ENCODE measurements at places on chromosomes 5 and 9.
A peak's percentile ranks its signal among the peaks of the same experiment; 100 is the strongest.

DNA sequence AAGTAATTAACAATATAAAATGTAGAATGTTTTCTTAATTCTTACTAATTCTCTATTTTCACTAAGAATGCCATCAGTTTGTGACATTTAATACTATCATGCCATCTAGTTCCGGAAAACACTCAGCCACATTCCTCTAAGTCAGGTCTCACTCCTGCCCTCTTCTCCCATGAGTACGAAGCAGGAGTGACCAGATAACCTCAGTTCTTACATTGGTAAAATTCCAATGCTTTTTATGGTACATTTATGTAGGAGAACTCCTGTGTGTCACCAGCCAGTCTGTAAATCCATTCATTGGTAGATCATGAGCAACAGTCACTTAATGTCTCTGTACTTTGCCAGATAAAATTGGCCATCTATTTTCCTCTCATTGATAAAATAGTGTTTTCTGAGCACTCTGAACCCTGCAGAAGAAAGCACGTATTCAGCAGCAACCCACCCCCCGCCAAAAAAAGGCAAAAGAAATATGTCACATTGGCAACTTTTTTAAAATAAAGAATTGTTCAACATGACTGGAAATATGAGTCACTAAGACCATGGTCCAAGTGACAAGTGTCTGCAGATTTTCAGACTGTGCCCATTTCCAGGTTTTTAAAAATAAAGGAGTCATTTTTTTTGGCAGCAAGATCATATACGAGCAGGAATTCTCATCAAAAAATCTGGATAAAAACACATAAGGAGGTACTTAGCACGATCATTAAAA is 11.8 kb downstream of the GLIS3 start:
- DNase-seq, result no peak

DNA sequence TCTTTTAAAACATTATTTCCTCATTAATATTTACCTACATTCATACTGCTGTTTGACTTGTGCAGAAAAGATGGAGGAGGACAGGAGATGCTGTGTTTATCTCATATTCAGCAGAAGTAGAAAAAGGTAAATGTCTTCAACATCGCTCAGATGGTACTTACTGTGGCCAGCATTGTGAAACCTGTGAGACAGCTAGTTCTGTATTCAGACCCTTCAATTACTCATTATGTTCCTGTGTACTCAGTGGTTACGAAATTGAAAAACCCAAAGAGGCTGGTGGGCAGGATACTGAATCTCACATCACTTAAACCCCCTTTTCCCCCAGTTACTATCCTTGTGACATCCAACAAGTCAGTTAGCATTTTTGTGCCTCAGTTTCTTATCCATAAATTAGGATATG is 216.0 kb downstream of the KDM4C start:
- peak; percentile 25 for DNase-seq

GRCh38 chr5:59034498-59035186 is 451.8 kb downstream of the RAB3C start:
- peak; percentile 53 for DNase-seq

DNA sequence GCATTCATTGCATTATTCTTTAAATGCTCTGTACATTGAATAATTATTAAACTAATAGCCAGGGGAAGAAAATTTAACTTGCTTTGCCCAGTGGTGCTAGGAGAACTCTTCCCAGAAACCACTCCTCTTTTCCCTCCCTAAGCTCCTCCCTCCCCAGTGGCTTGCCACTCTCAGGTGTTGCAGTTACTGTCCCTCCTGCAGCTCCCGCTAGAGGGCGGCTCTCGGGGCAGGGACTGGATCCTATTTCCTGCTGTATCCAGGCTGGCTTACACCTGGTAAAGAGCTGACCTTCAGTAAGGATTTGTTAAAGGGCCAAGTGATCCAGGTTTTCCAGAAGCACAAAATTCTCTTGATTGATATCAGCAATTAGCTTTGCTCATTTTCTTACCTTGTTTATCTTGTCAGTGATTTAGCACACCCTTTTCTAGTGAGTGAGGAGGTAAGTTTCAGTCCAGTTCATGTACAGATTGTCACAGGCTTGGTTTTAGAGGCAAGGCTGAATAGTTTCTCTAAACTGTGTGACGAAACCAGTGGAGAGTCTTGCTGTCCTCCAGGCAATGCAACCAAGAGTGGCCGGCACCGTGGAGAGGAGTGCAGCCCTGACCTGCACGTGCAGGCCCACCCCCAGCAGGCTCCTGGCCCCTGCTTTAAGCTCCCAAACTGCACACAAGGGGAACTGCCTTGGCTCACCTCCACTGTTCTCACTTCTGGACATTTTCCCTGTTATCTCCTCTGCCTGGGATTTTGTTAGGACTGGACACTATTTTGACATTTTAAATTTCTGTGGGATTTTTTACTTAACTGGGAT is 423.8 kb downstream of the SPOCK1 start:
- peak; percentile 26 for DNase-seq

- DNase-seq, result no peak
These were observed 300.1 kb upstream of the PRR16 start for GRCh38 chr5:120164037-120164436.

Data from activated CD4-positive, alpha-beta T cell treated with anti-CD3 and anti-CD28 coated beads, Interleukin-2, amount 50 U/mL, for 16 hours (primary cell).